ENCODE measurements at places on chromosomes 4 and X. TPM values are rescaled to one million over a fixed set of nuclear protein-coding genes. Genes with fewer than 3 reads are reported as not detected.

Gene STATH
- polyA plus RNA-seq, result not detected

Gene CD40LG
- not detected for polyA plus RNA-seq

Gene CT45A3
- polyA plus RNA-seq, result not detected

Gene SPANXB1
- polyA plus RNA-seq, result not detected

Gene MCF2
- not detected for polyA plus RNA-seq

Gene TBC1D9
- 22.7 TPM for polyA plus RNA-seq

Gene SYTL4
- 8.1 TPM for polyA plus RNA-seq

Gene CACNA1F
- polyA plus RNA-seq, result not detected

Gene CLNK
- not detected for polyA plus RNA-seq

Gene RBM46
- polyA plus RNA-seq, result not detected

Gene BANK1
- 0.32 TPM for polyA plus RNA-seq

Gene MAGEA8
- polyA plus RNA-seq, result not detected

Gene DCLK2
- polyA plus RNA-seq, result 1.7 TPM

Gene LUZP4
- not detected for polyA plus RNA-seq

Gene AMOT
- polyA plus RNA-seq, result 0.68 TPM

Gene ENPP6
- polyA plus RNA-seq, result not detected

Gene TKTL2
- not detected for polyA plus RNA-seq

Gene OTUD6A
- polyA plus RNA-seq, result not detected

Gene HDX
- polyA plus RNA-seq, result 2.3 TPM

Gene PLXNB3
- polyA plus RNA-seq, result 19.0 TPM

Gene FMR1NB
- not detected for polyA plus RNA-seq

Gene TMPRSS11E
- polyA plus RNA-seq, result not detected

Gene ARMCX1
- 8.8 TPM for polyA plus RNA-seq

Gene APOO
- polyA plus RNA-seq, result 7.6 TPM

Gene PNPLA4
- polyA plus RNA-seq, result 13.1 TPM

Gene ZXDA
- polyA plus RNA-seq, result 2.6 TPM

Gene DCAF4L1
- polyA plus RNA-seq, result 0.06 TPM

Gene IL2RG
- 0.07 TPM for polyA plus RNA-seq

Gene POU4F2
- polyA plus RNA-seq, result not detected

Gene IGSF1
- polyA plus RNA-seq, result not detected

Gene MXRA5
- polyA plus RNA-seq, result not detected

Gene DGAT2L6
- polyA plus RNA-seq, result not detected

Data from endothelial cell of umbilical vein (primary cell).